Hematopoietic multipotent progenitor cell (in vitro differentiated cells): ENCODE measurements at places on chromosomes 12 and 14. TPM values are rescaled to one million over a fixed set of nuclear protein-coding genes. Genes with fewer than 3 reads are reported as not detected.

The GLT8D2 gene
- total RNA-seq, result not detected

The TAS2R8 gene
- total RNA-seq, result not detected

The TNS2 gene
- total RNA-seq, result 3.2 TPM

The DLK1 gene
- total RNA-seq, result 0.27 TPM

The CDH24 gene
- total RNA-seq, result 1.6 TPM

The CPSF2 gene
- total RNA-seq, result 9.7 TPM

The RPGRIP1 gene
- total RNA-seq, result under 0.01 TPM

The SCYL2 gene
- total RNA-seq, result 18.0 TPM

The RHEBL1 gene
- total RNA-seq, result 2.7 TPM

The MDGA2 gene
- 0.27 TPM for total RNA-seq

The BCL2L2 gene
- 11.6 TPM for total RNA-seq

The DUSP16 gene
- total RNA-seq, result 2.4 TPM

The AQP5 gene
- not detected for total RNA-seq

The ALDH1L2 gene
- total RNA-seq, result under 0.01 TPM

The RNASE3 gene
- total RNA-seq, result 3.0 TPM
